NCI-H748 treated with DMSO at 0.1 percent for 48 hours (cell line): ENCODE measurements at places on chromosomes 1 and 21.

GRCh38 chr1:16038620-16038912 is 5.0 kb upstream of the CLCNKB start:
- DNase-seq: no peak

GRCh38 chr1:236489710-236490377 is 33.9 kb upstream of the LGALS8 start:
- DNase-seq: peak; percentile 32

- no peak for DNase-seq
Observed at GRCh38 chr1:17416389-17416788, 23.1 kb downstream of the RCC2 start.

- DNase-seq: no peak
Observed at GRCh38 chr1:180282401-180283044, 52.5 kb downstream of the LHX4 start.

DNA sequence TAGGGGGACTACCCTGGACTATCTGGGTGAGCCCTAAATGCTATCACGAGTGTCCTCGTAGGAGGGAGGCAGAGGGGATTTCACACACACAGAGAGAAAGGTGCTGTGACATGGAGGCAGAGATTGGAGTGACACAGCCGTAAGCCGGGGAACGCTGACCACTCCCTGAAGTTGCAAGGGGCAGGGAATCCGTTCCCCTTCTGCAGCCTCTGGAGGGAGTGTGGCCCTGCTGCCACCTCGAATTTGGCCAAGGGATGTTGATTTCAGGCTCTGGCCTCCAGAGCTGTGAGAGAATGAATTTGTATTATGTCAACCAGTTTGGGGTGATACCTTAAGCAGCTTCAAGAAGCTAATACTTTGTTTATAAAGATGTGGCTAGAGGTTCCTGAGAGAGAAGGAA is 137.7 kb downstream of the ACTL8 start:
- no peak for DNase-seq

DNA sequence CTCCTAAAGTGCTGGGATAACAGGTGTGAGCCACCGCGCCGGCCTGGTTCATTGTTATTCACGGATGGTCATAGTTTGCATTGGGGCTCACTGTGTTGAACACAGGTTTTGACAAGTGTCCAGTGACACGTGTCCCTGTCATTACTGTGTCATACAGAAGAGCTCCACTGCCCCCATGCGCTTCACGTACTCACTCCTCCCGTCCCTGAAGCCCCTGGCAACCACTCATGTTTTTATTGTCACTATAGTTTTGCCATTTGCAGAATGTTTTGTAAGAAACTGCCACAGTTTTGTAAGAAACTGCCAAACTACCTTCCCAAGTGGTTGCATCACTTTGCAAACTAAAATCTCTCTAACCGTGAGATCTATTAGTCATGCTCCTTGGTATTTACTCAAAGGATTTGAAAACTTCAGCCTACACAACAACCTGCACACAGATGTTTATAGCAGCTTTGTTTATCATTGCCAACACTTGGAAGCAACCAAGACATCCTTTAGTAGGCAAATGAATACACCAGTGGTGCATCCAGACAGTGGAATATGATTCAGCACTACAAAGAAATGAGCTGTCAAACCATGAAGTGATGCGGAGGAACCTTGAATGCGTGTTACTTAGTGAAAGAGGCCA is 163.2 kb upstream of the COL6A1 start:
- no peak for DNase-seq

- DNase-seq: no peak
Observed at GRCh38 chr1:44929531-44929930, 56.9 kb downstream of the EIF2B3 start.

DNA sequence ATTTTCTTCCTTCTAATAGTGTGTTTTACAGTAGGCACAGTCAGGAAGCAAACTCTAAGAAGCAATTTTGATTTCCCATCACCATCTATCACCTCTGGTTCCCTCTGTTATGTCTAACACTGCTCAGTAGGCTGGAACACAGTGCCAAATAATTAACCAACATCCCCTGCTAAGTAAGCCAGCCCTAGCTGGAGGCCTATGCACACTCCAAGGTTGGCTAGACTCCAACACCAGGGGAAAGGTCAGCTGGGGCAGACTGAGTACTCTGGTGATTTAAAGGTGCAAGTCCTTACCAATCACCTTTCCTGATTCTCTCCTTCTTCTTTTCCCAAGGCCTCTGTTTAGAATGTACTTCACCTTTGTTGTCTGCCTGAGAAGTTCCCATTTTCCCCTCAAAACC is 46.5 kb upstream of the BEND5 start:
- DNase-seq: no peak

- DNase-seq: no peak
Observed at GRCh38 chr1:200438911-200439310, 29.1 kb upstream of the ZNF281 start.

DNA sequence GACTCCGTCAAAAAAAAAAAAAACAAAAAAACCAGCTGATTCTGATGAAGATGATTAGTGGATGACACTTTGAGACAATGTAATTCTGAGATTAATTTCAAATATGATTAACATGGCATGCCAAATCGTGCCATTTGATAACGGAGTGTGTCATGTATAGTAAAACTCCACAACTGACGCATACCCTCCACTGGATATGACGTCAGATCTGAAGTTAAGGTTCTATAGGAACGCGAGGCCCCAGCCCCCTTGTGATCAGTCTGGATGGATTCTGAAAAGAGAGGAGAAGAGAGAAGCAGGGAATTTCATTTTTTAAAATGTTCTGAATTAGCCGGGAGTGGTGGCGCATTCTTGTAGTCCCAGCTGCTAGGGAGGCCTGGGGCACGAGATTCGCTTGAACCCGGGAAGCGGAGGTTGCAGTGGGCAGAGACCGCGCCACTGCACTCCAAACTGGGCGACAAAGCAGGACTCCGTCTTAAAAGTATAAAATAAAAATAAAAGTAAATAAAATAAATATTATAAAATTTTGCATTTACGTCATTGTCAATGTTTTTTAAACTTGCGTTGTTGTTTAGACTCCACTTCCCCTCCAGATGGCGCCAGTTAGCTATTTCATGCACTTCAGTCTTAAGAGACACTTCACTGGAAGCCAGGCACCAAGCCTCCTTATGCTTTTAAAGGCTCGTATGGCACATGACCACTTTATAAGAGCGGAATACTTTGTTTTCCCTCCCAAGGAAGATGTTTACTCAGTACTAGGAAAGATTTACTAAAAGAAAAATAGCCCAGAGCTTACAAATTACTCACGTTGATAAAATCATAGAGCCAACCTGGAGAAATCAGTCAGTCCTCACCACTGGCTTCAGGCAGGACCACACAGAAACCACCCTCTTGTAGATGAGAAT is 65.5 kb downstream of the UBE2U start:
- DNase-seq: peak; percentile 52

- no peak for DNase-seq
Observed at GRCh38 chr1:168553680-168554553, 10.1 kb upstream of the XCL2 start.

DNA sequence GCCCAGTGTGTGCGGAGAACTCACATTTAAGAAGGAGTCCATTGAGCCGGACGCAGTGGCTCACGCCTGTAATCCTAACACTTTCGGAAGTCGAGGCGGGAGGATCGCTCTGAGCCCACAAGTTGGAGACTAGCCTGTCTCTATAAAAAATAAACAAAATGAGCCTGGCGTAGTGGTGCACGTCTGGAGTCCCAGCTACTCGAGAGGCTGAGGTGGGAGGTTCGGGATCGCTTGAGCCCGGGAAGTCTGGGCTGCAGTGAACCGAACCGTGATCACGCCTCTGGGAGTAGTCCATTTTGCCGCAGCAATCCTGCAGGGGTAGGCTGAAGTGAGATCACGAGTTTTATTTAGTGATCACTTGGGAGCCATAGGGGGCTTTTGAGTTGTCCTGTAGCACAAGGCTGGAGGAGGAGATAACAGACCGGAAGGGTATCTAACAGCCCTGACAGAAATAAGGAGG is 497 bp upstream of the FUCA1 start:
- peak; percentile 68 for DNase-seq
